Cerebellar nuclear complex (tissue), 1 donor: ENCODE measurements at places on chromosomes 16 and 17.

- DNase-seq: no peak
Measured at GRCh38 chr16:68344252-68344651, 33.4 kb downstream of the PRMT7 start.

DNA sequence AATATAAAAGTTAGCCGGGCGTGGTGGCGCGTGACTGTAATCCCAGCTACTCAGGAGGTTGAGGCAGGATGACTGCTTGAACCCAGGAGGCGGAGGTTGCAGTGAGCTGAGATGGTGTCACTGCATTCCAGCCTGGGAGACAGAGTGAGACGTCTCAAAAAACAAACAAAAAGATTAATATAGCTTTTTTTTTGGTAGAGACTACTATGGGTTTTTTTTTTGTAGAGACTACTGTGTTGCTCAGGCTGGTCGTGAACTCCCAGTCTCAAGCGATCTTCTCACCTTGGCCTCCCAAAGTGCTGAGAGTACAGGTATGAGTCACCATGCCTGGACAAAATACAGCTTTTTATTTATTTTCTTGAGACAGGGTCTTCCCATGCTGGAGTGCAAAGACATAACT is 20.2 kb downstream of the ZNRF1 start:
- no peak for DNase-seq

GRCh38 chr17:27327871-27328270 is 34.0 kb downstream of the WSB1 start:
- no peak for DNase-seq

DNA sequence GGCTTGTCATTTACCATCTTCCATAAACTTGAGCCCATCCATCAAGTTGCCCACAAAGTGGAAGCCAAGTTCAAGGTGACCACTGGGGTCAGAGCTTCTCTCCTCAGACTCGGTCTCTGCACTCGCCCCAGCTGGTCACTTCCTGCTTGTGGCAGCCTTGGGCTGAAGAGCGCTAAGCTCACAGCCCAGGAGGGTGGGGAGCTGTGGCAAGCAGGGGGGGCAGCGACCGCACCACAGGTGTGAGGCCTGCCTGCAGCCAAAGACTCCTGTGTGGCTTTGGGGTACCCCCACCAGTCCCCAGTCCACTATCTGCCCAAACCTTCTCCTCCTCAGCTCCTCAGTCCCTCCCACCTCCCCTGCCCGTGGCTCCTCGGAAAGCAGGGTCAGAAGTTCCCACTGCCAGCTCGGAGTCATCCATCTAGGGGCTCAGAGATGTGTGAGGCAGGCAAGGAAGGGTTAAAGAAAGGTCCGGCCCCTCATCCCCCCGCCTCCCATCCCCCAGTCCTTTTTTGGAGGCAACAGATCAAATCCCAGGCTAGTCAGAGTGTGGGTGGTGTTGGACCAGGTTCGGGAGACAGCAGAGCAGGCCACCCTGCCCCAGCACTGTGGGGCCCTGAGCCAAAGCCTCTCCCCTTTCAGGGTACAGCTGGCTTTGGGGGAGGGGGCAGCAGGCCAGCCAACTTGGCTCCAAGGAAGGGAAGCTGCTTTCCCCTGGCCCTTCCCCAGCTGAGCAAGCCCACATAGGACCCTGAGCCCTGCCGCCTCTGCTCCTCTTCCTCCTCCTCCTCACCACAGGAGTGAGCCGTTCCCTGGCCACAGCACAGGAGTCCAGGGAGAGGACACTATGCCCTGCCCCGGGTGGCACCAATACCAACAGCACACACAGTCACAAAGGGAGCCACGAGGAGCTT is 3.2 kb downstream of the CSF3 start:
- DNase-seq: no peak

DNA sequence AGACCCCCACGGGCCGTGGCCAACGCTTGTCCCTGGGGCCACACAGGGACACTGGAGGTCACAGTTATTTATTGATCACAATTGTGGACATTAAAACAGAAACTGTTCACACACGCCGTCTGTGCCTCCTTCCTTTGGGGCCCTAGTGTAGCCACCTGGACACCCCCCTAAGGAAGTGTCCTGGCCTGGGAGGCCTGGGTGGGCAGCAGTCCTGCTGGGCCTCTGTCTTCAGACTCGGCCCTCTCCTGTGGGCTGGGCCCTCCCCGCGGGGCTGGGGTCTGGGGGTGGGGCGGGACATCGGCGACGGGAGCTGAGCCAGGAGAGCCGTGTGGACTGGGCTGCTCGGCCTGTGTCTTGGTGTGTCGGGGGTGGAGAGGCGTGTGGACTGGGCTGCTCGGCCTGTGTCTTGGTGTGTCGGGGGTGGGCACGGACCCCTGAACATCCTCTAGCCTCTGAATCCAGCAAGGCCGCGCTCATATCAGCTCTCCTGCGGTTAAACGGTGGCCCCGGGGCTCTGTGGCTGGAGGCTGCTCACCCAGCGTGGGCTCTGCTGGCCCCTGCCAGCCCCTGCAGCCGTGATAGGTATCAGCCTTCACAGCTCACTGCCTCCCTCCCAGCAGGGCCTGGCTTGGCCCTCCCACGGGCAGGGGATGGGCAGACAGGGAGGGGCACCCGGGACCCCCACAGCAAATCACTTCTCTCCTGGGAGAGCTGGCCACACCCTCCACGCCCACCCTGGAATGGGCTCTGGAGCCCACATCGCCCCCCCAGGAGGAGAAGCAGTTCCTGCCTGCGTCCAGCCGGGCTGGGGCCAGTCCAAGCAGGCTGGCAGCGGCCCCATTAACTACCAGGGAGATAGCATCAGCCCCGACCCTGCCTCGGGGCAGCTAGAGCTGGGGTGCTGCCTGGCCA is 1.1 kb upstream of the NHLRC4 start:
- no peak for DNase-seq
